Fibroblast of lung (primary cell): ENCODE measurements at places on chromosomes 4 and X.

DNA sequence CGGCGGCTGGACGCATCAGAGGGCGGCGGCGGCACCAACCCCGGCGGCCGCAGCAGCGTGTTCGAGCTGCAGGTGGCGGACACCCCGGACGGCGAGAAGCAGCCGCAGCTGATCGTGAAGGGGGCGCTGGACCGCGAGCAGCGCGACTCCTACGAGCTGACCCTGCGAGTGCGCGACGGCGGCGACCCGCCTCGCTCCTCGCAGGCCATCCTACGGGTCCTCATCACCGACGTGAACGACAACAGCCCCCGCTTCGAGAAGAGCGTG is 1.9 kb downstream of the PCDH7 start:
- no peak for DNase-seq

DNA sequence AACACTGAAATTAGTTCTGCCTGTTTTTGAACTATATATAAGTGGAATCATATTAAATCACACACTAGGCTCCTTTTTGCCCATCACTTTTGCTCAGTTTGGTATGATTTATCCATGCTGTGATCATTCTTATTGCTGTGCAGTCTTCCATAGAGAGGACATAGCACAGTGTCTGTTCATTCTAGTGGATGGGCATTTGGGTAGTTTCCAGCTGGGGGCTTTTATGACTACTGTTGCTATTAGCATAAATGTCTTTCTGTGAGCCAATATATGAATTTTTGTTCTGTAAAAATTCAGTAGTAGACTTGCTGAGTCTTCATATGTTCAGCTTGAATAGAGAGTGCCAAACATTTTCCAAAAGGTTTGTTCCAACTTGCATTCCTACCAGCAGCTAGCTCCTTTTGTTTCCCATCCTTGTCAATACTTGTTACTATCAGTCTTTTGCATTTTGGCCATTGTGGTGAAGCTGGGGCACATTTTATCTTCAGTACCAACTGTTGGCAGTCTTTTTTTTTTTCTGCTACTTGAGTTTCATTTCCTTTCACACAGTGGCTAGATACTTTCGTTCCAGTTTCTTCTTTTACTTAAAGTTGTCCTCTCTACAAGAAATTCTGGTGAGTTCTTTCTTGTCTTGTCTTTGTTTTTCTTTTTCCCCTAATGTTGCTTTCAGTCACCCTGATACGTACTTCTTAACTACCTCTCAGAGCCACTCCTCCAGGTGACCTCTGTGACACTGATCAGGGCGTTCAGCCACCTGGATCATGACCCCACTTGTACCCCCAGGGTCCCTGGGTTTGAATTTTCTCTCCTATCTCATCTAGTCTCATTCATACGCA is 87.0 kb downstream of the ANXA3 start:
- DNase-seq: no peak

- DNase-seq: no peak
Observed at GRCh38 chr4:87103086-87103485, 117.3 kb downstream of the KLHL8 start.

DNA sequence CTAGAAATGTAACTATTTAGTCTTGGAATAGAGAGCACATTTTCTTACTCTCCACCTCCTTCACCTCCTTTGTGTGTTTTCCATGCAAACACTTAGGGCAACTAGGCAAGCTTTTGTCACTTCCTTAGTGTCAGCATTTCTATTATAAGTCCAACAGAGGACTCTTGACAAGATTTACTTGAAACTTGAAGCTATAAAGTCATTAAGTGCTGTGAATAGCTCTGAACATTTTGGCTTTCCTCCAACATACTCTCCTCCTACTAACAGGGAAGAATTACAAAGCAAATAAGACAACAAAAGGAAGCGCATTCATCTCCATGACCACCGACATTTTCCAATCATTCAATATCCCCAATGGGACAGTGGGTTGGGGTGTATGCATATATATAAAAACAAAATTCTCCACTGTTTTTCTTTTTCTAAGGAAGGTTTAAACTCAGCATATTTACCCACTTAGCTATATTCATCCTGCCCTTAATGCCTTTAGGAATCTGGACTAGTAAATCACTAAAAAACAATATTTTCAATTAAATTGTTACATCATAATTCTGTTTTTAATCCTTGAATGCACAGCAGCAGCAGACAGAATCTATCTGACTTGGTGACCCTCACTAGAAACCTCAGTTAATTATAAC is 264.6 kb downstream of the SNCA start:
- DNase-seq: no peak

DNA sequence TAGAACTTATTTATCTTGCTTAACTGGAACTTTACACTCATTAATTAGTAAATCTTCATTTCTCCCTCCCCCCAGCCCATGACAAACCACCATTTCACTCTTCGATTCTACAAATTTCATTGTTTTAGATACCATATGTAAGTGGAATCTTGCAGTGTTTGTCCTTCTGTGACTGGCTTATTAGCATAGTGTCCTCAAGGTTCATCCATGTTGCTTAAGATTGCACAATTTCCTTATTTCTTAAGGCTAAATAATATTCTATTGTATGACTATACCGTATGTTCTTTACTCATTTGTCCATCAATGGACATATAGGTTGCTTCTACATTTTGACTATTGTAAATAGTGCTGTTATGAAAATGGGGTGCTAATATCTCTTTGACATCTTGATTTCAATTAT is 24.5 kb upstream of the RNF212 start:
- no peak for DNase-seq

DNA sequence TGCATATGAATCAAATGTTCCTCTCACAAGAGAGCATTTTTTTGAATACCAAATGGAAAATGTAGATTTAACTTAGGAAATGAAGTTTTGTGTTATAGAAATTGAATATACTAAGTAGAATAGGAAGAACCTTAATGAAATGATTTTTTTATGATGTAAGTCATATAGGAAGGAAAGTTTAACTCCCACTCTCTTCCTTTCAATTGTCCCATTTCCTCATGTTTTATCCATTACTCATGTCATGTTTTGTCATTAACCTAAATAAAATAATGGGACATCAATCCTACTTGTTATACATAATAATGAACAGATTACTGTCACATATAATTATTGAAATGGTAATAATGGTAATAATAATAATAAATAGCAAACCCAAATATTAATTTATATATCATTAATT is 22.7 kb upstream of the SRD5A3 start:
- no peak for DNase-seq

DNA sequence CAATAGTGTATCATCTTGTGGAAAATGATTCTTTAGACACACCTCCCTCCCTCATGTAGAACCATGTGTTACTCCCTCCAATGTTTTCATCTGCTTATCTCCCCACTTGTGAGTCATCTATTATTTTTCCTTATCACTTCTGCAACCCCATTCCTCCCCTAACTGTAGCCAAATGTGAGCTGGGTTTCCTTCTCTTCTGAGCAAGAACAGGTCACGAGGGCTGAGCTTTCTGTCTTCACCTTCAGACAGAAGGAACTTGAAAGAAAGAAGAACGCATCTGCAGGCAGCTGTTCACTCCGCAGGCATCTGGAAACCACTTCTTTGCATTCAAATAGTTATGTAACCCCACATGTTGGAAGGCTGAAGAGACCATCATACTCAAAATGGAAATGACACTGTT is 1.8 kb downstream of the PPP1R2C start:
- peak; percentile 5 for DNase-seq

DNA sequence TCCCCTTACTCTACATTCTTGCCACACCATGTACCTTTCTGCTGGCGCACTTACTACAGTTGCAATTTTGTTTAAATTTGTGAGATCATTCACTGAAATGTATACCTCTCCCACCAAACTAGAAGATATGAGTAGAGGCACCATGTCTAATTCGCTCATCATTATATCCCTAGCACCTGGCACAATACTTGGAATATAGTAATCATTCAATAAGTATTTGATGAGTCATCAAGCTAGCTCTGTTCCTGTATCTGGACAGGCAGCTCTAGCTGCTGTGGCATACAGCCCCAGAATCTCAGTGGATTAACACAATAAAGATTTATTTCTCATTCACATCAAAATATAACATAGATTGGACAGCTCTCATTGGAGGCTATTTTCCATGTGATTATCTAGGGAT is 245.9 kb downstream of the IDS start:
- peak; percentile 15 for DNase-seq

- no peak for DNase-seq
Observed at GRCh38 chrX:115560211-115560977, 580 bp upstream of the PLS3 start.

DNA sequence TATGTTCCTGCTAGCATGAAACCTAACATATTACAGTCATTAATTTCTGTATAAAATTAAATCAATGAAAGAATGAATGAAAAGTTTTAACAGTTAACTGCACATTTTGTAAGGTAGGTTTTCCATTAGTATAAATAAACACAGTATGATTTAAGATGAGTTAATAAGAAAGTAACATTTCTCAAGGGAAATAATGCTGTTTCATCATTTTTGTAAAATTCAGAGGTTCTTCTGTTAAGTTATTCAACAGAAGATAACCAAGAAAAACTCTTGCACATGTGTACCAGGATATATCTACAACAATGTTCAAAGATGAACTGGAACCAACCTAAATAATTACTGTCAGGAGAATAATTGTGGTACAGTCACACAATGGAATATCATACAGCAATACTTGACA is 88.6 kb downstream of the NEK1 start:
- DNase-seq: no peak

GRCh38 chr4:185304541-185304940 is 91.2 kb downstream of the LRP2BP start:
- DNase-seq: no peak

DNA sequence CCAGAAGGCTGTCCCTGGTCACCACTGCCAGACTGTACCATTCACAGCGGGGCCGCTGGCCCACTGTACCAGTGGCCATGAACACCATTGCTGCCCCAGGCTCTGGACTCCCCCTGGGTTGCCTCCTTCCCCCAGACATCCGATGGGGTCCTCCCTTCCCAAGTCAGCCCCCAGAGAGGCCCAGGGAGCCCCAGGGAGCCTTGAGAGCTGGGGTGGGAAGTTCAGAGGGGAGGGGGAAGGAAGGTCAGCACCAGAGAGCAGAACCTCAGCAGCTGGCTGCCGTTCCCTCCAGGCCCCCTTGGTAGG is 441 bp upstream of the ARHGAP4 start:
- DNase-seq: no peak

DNA sequence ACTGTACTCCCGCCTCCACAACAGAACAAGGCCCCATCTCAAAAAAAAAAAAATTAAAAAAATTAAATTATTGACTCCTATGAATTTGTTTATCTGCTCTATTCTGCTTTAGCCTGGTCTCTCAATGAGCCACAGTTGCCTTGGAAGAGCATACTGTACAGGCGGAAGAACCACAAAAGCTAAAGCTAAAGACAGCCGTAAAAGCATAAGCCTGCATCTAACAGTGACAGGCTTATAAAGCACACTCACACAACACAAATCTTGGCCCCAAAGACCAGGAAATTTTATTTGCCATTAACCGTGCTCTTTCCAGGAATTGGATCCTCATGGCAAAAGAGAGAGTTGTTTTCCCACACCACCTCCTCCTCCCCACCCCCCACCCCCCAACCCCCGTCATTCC is 53.5 kb upstream of the KLF3 start:
- no peak for DNase-seq

DNA sequence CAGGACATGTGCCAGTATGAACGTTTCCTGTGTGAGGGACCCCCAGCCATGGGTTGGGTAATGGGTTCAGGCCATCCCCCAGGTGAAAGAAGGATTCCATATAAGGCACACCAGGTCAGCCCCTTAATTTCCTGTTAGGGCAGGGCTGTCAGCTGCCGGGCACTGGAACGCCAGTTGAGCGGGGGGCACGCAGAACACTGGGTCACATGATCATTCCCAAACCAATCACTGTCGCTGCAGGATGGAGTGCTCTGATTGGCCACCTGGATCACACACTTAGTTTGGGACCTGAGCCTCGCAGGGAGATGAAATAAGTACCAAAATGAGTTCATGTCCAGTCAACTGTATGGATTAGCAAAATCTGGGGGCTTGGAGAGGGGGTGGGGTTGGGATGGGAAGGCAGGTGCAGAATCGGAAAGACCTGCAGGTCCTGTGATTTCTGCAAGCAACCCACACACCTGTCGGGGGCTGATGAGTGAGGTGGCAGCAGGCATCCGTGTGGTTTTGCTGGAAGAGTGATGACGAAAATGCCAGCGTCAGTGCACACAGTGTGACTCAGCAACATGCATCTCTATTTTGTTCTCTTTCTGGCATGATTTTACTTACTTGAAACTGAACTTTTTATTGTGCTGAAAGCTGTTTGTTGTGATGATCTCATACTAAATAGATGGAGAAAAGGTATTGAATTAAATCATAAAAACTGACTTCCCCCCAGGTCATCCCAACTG is 32.2 kb downstream of the RNF212 start:
- peak; percentile 72 for DNase-seq
